ENCODE measurements at places on chromosomes 12 and 14. TPM values are rescaled to one million over a fixed set of nuclear protein-coding genes. Genes with fewer than 3 reads are reported as not detected.

The A2ML1 gene
- under 0.01 TPM for total RNA-seq

The SDSL gene
- 6.5 TPM for total RNA-seq

The PHLDA1 gene
- 136 TPM for total RNA-seq

The PPM1H gene
- total RNA-seq: 13.4 TPM

The TTC9 gene
- 0.29 TPM for total RNA-seq

The CSRP2 gene
- 13.4 TPM for total RNA-seq

The LIN7A gene
- 11.5 TPM for total RNA-seq

The AICDA gene
- total RNA-seq: not detected

The SLC6A13 gene
- total RNA-seq: not detected

The CCDC197 gene
- total RNA-seq: not detected

The ALX1 gene
- total RNA-seq: not detected

The RPGRIP1 gene
- total RNA-seq: under 0.01 TPM

The GUCY2C gene
- not detected for total RNA-seq

The ALDH6A1 gene
- 30.1 TPM for total RNA-seq
